Pancreas (tissue), 10 donors: ENCODE measurements at places on chromosomes 2 and 18.

GRCh38 chr18:10705786-10706185, 180.0 kb downstream of the NAPG start:
- no peak for DNase-seq

DNA sequence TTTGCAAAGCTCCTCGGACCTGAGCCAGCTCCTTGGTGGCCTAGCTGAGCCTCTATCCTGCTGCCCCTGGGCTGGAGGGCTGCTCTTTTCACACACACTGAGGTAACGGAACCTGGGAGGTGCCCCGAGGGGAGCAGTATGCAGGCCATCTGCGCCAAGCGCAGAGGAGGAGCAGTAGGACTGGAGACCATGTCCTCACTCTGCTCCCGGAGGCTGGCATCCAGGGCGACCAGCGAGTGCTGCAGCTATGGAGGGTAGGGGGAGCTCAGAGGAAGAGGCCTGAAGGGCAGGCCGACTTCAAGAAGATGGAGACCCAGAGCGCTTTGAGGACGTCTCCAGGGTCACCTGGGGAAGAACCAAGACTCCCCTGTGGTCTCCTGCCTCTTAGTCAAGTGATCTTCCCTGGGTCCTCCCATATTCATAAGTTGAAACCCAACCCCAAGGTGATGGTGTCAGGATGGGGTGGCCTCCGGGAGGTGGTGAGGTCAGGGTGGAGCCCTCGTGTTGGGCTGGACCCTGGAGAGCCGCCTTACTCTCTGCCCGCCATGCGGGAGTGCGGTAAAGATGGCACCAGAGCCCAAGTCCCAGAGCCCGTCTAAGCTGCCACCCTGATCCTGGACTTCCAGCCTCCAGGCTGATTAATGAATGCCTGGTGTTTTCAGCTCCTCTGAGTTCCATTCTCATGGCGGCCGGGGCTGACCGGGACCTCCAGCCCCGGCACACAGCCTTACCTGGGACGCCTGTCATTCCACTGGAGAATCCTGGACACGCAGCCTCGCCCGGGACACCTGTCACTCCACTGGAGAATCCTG, 160.7 kb downstream of the NDUFA10 start:
- DNase-seq, result no peak

DNA sequence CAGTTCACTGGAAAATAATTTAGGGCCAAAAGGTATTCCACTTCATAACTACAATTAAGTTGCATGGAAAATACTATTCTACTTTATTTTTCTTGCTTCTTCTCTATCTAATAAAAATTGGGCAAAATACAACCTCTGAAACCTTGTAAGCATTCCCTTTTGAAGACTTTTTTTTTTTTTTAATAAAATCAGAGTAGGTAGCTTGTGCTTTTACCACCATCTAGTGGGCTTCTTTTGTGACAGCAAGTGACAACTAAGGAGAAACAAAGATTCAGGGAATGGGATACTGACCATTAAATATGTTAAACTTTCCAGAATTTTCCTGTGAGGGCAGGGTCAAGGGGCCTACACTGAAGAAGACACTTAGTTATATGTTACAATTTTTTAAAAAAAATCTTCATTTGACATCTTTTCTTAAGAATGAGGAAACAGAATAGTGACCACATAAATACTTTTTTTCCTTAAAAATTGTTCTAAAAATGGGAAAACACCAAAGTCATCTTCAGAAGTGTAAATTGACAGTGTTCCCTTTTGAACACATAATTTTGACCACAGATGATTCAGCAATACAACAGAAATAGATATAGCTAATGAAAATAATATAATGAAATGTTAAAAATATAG, 1183.2 kb upstream of the ACVR2A start:
- no peak for DNase-seq

DNA sequence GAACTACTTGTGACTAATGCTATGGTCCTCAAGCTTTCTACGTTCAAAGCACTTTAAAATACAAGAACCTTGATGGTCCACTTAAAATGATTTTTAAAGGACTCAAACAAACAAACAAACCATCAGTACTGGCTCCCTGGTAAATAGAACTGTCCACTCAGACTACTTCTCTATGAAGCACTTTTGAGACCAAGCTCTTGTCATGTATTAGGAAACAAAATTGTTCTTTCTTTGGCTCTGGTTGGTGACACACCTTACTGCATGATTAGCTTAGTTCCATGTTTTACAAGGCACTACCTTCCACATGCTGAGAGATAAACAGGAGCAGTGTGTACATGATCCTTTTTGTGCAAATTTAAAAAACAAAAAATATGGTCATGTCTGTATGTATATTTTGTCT, 19.7 kb downstream of the DARS1 start:
- DNase-seq, result no peak

GRCh38 chr2:48530033-48530811, at the start of gene STON1:
Gene STON1 (plus strand): TSS chr2:48530154. CDS start chr2:48580634, 50,480 bp downstream.
- peak; percentile 15 for DNase-seq

DNA sequence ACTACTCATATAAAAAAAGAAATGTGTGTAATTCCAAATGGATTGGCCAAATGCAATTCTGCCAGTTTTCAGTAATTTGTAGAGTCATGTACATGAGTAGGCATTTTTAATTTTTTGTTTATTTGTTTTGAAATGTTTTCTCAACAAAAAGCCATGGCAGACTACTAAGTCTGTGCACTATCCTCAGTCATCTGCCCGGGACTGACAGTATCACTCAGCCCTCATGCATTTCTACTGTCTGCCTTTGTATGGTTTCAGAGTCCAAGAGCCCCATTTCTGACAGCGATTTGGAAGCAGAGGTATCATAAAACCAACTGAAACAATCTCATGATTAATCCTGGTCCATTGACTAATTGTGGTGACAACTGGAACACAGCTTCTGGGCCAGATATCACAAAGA, 109.9 kb upstream of the NYAP2 start:
- no peak for DNase-seq

DNA sequence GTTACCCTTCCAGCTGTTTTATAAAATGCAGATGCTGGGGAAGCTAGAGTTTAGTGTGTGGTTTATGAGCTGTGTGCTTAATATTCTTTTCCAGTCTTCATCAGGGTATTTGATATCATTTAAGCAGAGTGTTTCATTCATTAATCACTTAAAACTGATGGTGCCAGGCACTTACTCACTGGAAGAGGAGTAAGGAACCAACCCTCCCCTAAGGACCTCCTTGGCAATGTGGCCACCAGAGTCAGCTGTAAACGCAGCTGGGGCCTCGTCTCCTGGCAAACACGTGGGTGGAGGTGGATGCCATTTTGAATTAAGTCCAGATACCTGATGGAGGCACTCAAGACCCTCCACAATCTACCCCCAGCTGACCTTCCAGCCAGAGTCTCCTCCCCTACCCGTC, 331.6 kb downstream of the CLIP4 start:
- no peak for DNase-seq

DNA sequence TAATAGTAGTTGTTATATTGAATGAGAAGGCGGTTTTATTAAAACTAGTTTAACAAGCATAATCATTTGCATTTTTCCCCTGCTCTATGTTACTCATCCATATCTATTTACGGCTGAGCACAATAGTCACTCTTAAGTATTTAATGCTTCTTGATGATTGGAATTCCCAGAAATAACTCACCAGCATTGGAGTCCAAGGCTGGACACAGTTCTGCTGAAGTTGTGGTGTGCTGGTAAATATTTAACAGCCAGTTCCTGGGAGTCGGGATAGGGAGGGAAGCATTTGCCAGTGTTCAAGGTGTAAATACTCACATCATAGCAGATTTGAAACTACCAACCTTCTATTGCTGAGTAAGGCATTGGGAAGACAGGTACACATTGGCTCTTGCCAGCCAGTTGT, 315.1 kb downstream of the MTX2 start:
- no peak for DNase-seq
